Activated CD8-positive, alpha-beta memory T cell treated with anti-CD3 and anti-CD28 coated beads, Interleukin-2, amount 10 ng/mL, durations not matched to agents 7 days and 5 days (primary cell): ENCODE measurements at places on chromosomes 1 and 21. TPM values are rescaled to one million over a fixed set of nuclear protein-coding genes. Genes with fewer than 3 reads are reported as not detected.

- H3K36me3 ChIP-seq, result no peaks in the 10 kb centered on the region
- H3K4me3 ChIP-seq, result no peak overlapping the region
- no peak overlapping the region for H3K27ac ChIP-seq
- no peaks in the 10 kb centered on the region for H3K4me1 ChIP-seq
- H3K27me3 ChIP-seq, result peaks cover 2% of the 10 kb centered on the region
Observed at GRCh38 chr1:210635108-210635507, 306.4 kb downstream of the HHAT start.

DNA sequence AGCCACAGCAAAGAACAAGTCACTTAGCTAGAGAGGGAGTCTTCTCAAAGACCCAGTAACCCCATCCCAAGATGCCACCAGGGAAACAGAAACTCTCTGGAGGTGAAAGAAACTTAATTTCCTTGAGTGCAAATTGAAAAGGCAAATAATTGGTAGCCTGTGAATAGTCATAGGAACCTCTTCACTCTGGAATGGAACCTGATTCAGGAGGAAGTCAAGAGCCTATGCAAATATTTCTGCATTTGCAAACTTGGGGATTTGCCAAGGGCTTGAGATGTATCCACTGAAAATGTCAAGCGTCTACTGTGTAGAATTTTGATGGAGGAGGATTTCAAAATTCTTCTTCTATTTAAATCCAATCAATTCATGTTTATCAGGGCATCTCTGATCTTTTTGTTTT lies 5.7 kb downstream of the HIVEP3 start:
- H3K27me3 ChIP-seq, result no peaks in the 10 kb centered on the region
- no peak overlapping the region for H3K4me3 ChIP-seq
- no peak for DNase-seq
- peaks cover 62% of the 10 kb centered on the region for H3K4me1 ChIP-seq
- peaks cover 25% of the 10 kb centered on the region for H3K36me3 ChIP-seq
- H3K27ac ChIP-seq, result no peak overlapping the region

DNA sequence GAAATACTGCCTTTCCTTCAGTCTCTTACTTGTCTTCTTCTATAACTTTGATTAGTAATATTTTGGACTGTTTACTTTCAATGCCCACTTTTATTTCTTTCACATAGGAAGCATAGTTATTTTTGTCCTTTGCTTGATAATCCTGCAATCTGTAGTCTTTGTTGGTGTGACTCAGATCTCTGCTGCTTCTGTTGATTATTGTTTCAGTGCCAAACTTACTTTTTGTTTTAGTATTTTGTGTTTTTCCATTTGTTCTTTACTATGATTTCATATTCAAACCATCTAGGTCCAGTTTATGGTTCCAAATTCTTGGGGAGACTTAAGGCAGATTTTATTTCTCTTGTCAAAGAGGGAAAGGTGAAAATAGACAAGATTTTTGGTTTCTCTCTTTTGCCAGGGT lies 399.9 kb downstream of the HLX start:
- DNase-seq, result no peak
- H3K4me3 ChIP-seq, result no peak overlapping the region
- no peaks in the 10 kb centered on the region for H3K27me3 ChIP-seq
- H3K36me3 ChIP-seq, result no peaks in the 10 kb centered on the region
- H3K27ac ChIP-seq, result no peak overlapping the region

DNA sequence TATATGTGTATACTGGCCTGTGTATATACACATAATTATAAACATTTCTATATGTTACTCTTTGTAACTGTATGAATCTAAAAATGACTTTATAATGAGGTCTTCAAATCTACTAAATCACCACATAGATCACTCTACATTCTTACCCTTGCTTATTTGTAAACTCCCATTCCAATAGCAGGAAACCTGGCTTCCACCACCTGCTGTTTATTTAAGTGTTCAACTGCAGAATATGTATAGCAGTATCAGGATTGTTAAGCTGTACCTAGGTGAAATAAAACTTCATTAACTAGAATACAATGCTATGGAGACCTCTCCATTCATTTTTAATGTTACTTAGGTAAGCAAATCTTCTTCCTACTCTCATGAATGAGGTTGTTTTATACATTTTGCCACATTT lies 1351.1 kb upstream of the B3GALT2 start:
- no peak for DNase-seq
- H3K27ac ChIP-seq, result no peak overlapping the region
- peaks cover 3% of the 10 kb centered on the region for H3K4me1 ChIP-seq
- no peaks in the 10 kb centered on the region for H3K36me3 ChIP-seq
- H3K27me3 ChIP-seq, result no peaks in the 10 kb centered on the region

DNA sequence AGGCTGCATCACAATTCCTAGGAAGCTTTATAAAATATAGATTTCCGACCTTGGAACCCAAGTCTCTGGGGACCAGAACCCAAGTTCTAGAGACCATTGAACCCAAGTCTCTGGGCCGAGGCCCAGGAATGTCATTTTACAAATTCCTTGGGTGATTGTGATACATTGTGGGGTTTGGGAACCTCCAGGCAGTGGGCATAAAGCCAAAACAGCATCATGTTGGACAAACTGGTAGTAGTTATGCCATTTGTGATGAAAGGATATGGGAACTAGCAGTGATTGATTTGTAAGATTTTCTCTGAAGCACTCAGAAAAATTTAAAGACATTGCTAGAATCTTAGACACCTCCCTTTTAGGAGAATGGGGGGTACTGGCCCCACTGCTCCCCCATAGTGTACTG lies 160.2 kb downstream of the HIVEP3 start:
- peaks cover 19% of the 10 kb centered on the region for H3K4me1 ChIP-seq
- DNase-seq, result no peak
- H3K4me3 ChIP-seq, result no peak overlapping the region
- H3K36me3 ChIP-seq, result peaks cover 13% of the 10 kb centered on the region

GRCh38 chr1:228998179-228998578 lies 262.9 kb downstream of the RHOU start:
- H3K4me3 ChIP-seq, result no peak overlapping the region
- H3K27ac ChIP-seq, result no peak overlapping the region
- no peak for DNase-seq
- no peaks in the 10 kb centered on the region for H3K4me1 ChIP-seq

DNA sequence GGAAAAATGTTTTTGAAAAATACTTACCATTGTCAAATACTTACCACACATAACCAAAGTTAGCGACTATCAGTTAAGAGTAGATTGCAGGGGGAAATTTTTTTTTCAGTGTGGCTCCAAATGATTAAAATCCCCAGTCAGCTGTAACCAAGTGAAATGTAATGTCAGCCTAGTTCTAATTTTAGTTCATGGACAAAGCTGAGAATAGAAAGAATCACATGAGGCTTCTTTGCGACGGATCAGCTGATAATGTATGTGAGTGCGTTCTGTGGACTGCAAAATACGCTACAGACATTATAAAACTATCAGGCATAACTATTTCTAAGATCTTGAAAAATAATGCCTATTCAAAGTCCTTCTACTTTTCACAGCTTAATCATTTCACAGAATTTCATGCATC lies at the start of gene LRRC39:
TSS of gene LRRC39 (minus strand) at position 166 of the 400 bp plus-strand sequence. CDS start 9,740 bp downstream, outside the sequence.
- no peak for DNase-seq
- H3K4me3 ChIP-seq, result no peak within 1 kb of the TSS
- no peak within 1 kb of the TSS for H3K27ac ChIP-seq
- no peaks in the 10 kb centered on the region for H3K36me3 ChIP-seq

DNA sequence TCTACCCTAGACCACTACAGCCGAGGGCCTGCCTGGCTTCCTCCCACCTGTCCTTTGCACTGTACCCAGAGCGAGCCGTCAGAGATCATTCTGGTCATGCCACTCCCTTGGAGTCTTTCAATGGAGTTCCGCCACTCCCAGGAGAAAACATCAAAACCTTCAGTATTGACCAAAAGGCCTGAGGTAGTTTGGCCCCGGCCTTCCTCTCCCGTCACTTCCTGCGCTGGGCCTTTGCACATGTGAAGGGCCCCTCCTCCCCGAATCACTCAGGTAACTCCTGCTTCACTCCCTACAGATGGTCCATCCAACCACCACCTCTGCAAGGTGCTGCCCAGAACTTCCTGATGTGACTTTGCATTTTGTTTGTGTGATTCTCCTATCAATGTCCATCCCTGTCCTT lies 26.6 kb downstream of the UBE2G2 start:
- no peak overlapping the region for H3K4me3 ChIP-seq
- DNase-seq, result no peak
- no peak overlapping the region for H3K27ac ChIP-seq
- H3K4me1 ChIP-seq, result no peaks in the 10 kb centered on the region
- H3K36me3 ChIP-seq, result peaks cover 14% of the 10 kb centered on the region

GRCh38 chr1:231867607-231868006 lies 241.0 kb downstream of the DISC1 start:
- H3K4me1 ChIP-seq, result peaks cover 15% of the 10 kb centered on the region
- H3K27me3 ChIP-seq, result no peaks in the 10 kb centered on the region
- H3K36me3 ChIP-seq, result no peaks in the 10 kb centered on the region
- DNase-seq, result no peak

GRCh38 chr1:56387071-56387740 lies 192.2 kb downstream of the PLPP3 start:
- no peak for DNase-seq
- H3K4me1 ChIP-seq, result no peaks in the 10 kb centered on the region
- H3K4me3 ChIP-seq, result no peak overlapping the region
- H3K27me3 ChIP-seq, result no peaks in the 10 kb centered on the region
- H3K36me3 ChIP-seq, result no peaks in the 10 kb centered on the region
- no peak overlapping the region for H3K27ac ChIP-seq

DNA sequence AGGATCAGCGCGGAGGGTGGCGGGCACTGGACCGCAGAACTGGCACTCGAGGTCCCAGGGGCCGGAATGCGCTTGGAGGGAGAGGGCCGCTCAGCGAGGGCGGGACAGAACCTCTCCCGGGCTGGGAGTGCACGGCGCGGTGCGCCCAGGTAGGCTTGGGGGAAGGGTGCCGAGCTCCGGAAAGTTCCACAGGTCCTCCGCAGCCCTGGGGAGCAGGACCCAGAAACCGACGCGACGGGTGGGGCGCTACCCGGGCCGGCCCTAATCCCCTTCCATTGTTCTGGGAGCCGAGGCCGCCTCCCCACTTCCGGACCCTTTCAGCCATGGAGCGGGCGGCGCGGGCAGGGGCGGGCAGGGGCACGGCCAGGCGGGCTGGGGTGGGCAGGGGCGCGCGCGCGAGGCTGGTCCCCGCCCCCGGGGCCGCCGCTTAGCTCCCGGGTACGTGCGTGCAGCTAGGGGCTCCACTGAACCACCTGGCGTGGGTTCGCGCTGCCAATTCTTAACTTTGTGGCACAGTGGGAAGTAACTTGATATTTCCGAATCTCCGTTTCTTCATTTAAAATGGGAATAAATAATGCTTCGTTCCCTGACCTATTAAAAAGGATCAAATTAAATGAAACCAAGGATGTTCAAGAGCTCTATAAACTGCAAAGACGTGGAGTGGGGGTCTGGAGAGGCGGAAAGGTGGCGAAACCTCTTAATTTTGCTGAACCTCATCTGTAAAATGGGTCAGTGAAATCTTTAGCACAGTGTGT lies 20.7 kb downstream of the LGR6 start:
- no peak overlapping the region for H3K27ac ChIP-seq
- no peak for DNase-seq
- peaks cover 5% of the 10 kb centered on the region for H3K4me1 ChIP-seq

- no peak overlapping the region for H3K4me3 ChIP-seq
- no peak overlapping the region for H3K27ac ChIP-seq
- DNase-seq, result no peak
- H3K27me3 ChIP-seq, result no peaks in the 10 kb centered on the region
- H3K36me3 ChIP-seq, result peaks cover 14% of the 10 kb centered on the region
- H3K4me1 ChIP-seq, result peaks cover 13% of the 10 kb centered on the region
Observed at GRCh38 chr1:28983509-28984310, 69.3 kb downstream of the EPB41 start.

The FNBP1L gene
- 0.12 TPM for total RNA-seq

GRCh38 chr1:230763927-230764591 lies 16.9 kb downstream of the CAPN9 start:
- DNase-seq, result no peak
- no peak overlapping the region for H3K4me3 ChIP-seq
- peaks cover 16% of the 10 kb centered on the region for H3K27me3 ChIP-seq

The CFHR2 gene
- not detected for total RNA-seq

DNA sequence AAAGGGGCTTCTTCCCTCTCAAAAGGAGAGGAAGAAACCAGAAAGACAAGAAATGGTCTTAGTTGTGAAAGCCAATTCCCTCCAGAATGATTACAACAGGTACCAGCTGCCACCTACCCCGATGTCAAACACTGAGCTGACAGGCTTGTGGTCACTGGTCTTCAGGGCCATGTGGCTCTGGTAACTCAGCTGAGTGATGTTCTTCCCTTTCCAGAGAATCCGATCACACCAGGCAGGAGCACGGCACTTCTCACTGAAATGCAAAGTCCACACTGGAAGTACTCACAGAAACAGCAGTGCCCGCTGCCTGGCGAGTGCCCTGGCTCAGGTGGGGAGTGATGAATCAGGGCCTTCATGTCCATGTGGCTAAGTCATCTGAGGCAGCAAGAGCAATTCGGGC lies 18.7 kb upstream of the MTF1 start:
- no peak overlapping the region for H3K4me3 ChIP-seq
- no peaks in the 10 kb centered on the region for H3K4me1 ChIP-seq
- H3K27me3 ChIP-seq, result no peaks in the 10 kb centered on the region

- H3K27ac ChIP-seq, result no peak overlapping the region
- H3K36me3 ChIP-seq, result no peaks in the 10 kb centered on the region
- no peak for DNase-seq
- H3K4me1 ChIP-seq, result no peaks in the 10 kb centered on the region
- H3K27me3 ChIP-seq, result no peaks in the 10 kb centered on the region
- H3K4me3 ChIP-seq, result no peak overlapping the region
Observed at GRCh38 chr1:225691861-225692516, 39.1 kb upstream of the ENAH start.
